ENCODE measurements at places on chromosomes 13 and 19.

- no peak for DNase-seq
Observed at GRCh38 chr13:76758257-76758656, 127.9 kb downstream of the KCTD12 start.

GRCh38 chr13:113810640-113811039 is 51.6 kb downstream of the TMEM255B start:
- DNase-seq: no peak

- DNase-seq: no peak
Observed at GRCh38 chr13:71499235-71499634, 367.8 kb downstream of the DACH1 start.

- DNase-seq: no peak
Observed at GRCh38 chr13:60044321-60044720, 119.4 kb downstream of the DIAPH3 start.

GRCh38 chr13:102028206-102028605 is 373.6 kb downstream of the FGF14 start:
- no peak for DNase-seq

GRCh38 chr19:5075597-5075996 is 106.7 kb downstream of the KDM4B start:
- DNase-seq: no peak

DNA sequence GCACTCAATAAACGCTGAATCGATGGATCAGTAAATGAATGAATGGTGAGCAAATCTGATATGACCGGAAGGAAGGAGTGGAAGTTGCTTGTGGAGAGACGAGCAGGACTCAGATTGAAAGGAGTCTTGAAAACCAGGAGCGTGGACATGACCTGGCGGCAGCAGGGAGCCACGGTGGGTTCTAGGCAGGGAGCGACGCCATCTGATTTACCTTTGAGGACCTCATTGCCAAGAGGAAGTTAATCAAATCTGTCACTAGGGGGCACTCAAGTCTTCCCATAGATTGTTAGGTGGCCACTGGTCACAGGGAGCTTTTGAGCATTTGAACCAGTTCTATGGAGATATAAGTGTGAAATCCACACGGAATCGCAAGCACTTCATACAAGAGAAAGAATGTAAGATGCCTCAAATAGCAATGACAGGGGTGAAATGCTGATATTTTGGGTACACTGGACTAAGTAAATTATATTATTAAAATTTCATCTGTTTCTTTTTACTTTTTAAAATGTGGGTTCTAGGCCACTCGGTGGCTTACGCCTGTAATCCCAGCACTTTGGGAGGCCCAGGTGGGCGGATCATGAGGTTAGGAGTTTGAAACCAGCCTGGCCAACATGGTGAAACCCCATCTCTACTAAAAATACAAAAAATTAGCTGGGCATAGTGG is 9.2 kb upstream of the FBN3 start:
- DNase-seq: peak; percentile 77

DNA sequence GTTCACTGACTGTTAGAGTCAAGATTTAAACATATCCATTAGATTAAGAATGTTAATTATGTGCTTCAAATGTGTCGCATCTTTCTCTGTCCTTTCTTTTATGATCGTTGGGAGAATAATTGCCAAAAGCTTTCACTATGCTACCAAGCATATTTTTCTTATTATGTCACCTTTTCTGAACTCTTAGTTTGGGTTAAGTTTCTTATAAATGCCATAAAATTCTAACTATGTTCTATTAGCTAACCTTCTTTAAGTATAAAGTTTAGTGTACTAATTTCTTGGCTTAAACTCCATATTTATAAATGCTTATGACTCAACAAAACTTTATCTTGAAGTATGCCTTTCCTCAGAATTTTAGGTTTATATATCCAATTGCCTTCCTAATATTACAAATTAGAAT is 1759.4 kb downstream of the PCDH9 start:
- no peak for DNase-seq

DNA sequence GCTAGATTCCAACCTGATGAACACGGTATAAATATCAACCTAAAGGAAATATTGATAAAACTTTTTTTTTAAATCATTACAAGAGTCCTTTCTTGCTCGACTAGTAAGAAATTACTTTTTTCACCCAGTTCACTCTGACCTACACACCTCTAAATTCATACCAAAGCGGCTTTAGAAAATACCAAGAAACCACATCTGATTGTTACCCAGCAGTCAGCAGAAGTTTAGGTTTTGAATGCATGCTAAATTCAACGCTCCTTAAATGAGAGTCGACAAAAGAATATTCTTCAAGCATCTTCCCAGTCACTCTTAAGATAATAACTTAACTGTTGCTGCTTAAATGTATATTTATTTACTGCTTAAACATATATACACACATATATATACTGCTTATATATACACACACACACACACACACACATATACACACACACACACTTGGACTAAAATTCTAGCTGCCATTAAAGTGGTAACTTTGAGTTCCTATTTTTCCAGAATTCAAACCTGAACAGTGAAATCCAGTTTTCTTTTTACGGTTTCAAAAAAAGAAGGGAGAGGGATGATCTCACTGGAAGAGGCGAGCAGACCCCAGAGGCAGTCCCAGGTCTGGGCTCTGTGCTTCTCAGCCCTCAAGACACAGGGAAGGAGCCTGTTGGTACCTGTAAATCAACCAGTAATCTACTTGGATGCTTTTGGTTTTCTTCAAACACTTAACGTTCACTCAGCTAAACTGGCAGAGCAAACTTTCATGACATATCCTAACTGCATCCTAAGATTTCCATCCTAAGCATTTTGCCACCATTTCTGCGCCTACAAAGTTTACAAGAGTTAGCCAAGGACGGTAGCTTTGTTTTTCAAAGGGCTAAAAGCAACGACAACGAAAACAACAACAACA is 1.7 kb downstream of the STK24 start:
- no peak for DNase-seq

DNA sequence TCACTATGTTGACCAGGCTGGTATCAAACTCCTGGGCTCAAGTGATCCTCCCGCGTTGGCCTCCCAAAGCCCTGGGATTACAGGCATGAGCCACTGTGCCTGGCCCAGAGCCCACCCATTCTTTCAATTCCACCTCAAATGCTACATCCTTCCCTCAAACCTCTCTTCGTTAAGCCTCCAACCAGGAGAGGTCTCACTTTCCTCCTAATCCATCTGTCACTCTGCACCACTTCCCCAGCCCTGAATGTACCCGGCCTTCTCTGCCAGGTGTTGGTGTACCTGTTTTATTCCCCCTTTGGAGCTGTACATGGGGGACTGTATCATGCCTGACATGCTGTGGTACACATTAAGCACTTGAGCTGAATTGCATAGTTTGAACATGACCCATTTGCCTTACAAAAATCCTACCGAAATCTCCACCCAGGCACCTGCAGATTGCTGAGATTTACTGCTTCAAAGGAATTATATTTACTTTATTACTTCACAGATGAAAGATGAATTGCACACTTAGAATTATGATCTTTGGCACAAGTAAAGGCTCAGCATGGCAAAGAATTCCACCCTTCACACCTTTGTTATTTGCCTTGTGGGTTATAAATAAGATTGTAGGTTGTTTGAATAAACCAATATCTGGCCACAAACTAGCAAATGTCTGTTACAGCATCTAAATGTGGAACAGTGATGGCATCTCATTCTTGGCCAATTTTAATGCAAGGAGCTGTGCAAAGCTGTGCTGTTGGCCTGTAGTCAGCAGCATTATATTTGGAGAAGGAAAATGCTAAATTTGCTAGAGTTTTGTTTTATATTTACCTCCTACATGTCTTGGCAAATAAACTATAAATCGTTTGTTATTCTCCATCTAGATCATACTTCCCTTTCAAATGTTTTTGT is 15.6 kb upstream of the WASF3 start:
- DNase-seq: no peak

GRCh38 chr19:3157096-3157845 is 21.3 kb upstream of the S1PR4 start:
- no peak for DNase-seq

GRCh38 chr13:94987869-94988268 is 275.5 kb upstream of the SOX21 start:
- DNase-seq: no peak

DNA sequence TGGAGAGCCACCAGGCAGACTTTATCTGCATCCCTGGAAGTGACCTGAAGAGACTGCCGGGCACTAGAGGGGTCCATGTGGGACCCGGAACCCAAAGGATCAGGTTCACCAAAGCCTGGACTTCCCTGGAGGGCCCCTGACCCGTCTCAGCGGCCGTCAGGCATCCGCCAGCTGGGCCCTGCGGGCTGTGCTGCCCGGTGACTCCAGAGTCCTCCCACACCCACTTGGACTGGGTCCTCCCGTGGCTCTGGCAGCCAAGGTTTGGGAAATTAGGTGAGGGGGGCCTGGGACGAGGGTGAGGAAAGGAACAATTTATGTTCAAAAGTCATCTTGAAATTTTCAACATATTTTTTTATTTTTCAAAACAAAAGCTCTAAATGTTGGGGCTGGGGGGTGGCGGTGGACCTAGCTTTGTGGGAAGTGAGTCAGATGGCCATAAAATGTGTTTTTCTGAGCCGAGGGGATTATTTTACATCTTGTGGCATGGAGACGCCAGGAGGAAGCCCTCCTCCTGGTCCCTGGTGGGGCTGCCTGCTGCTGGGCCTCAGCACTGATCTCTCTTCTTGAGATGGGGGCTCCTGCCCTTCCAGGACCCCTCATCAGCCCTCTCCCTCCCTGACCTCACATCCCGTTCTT is 20.2 kb downstream of the CEBPA start:
- DNase-seq: no peak

DNA sequence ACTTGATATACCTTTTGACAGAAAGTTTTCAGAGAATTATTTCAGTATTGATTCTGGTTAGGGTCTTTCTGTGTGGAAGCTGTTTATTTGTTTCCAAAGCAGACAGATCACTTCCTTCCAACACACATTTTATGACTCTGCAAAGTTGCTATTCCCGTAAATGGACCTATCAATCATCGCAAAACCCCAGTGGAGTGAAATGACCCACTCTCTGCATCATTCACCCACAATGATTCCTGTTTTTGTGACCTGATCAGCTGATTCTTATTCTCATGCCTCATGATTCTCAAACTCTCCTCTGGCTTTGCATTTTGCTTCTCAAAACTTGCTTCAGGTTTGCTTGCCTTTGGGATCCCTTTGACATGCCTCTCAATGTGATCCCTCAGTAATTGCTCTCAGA is 453.7 kb downstream of the PCDH17 start:
- DNase-seq: no peak

DNA sequence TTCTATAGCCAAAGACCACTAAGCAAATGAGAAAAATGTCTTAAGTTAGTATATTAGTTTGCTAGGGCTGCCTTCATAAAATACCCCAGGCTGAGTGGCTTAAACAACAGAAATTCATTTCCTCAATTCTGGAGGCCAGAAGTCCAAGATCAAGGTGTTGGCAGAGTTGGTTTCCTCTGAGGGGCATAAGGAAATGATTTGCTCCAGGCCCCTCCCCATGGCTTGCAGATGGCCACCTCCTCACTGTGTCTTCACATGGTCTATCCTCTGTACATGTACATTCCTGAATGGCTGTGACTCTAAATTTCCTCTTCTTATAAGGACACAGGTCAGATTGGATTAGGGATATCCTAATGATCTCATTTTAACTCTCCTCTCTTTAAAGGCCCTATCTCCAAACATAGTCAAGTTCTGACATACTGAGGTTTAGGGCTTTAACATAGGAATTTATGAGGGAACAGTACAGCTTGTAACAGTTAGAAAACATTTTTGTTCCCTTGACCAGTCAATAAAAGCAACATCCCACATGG is 307.4 kb downstream of the DIAPH3 start:
- no peak for DNase-seq

GRCh38 chr19:28542394-28543243 is 670.3 kb downstream of the UQCRFS1 start:
- DNase-seq: peak; percentile 68

DNA sequence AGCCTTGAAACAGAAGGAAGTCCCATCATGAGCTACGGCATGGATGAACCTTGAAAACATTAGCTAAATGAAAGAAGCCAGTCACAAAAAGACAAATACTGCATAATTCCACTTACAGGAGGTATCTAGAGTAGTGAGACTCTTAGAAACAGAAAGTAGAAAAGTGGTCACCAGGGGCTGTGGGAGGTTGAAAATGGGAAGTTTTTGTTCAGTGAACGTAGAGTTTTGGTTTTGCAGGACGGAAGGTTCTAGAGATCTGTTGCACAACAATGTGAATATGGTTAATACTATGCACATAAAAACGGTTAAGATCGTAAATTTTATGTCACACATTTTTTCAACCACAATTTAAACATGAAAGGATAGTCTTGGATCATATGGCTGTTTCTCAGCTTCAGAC is 11.9 kb upstream of the SLC10A2 start:
- no peak for DNase-seq

DNA sequence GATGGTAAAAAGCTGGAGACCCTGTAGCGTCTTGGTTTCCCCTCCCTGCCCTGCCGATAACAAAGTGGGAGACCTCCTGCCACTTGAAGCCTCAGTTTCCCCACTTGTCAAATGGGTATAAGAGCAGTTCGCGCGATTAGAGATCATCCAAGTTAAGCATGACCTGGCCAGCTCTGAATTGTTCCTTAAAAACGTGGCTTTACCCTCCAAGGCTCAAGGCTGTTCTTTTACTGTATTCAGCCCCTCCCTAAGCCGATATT is 421 bp downstream of the TNPO2 start:
- DNase-seq: no peak

GRCh38 chr13:39283072-39283471 is 244.8 kb downstream of the NHLRC3 start:
- DNase-seq: no peak

GRCh38 chr19:40827386-40828247 is 22.6 kb downstream of the CYP2A6 start:
- DNase-seq: no peak

DNA sequence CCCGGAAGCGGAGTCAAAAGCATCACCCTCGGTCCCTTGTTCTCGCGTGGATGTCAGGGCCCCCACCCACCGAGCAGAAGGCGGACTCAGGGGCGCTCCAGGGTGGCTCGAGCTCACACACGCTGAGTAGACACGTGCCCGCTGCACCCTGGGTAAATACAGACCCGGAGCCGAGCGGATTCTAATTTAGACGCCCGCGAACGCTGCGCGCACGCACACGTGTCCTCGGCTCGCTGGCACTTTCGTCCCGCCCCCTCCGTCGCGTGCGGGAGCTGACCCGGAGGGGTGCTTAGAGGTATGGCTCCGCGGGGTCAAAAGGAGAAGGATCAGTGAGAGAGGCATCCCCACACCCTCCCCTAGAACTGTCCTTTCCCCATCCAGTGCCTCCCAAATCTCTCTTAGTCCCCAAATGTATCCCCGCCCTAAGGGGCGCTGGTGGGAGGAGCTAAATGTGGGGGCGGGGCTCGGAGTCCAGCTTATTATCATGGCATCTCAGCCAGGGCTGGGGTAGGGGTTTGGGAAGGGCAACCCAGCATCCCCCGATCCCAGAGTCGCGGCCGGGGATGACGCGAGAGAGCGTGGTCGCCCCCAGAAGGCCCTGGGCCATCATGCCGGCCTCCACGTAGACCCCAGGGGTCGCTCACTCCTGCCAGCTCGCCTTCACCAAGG is 451 bp upstream of the ICAM5 start:
- peak; percentile 67 for DNase-seq

GRCh38 chr13:79423801-79424642 is 18.0 kb upstream of the RBM26 start:
- DNase-seq: peak; percentile 11

- DNase-seq: no peak
Observed at GRCh38 chr13:84978851-84979250, 820.4 kb downstream of the SLITRK6 start.

GRCh38 chr19:43457809-43458208 is 7.6 kb downstream of the LYPD3 start:
- DNase-seq: no peak

- DNase-seq: no peak
Observed at GRCh38 chr13:30158774-30159445, 148.4 kb downstream of the KATNAL1 start.

Data from K562 (cell line).